ENCODE measurements at places on chromosomes 1 and 21.
A peak's percentile ranks its signal among the peaks of the same experiment; 100 is the strongest.

GRCh38 chr1:40185951-40186864 lies 25.0 kb downstream of the RLF start:
- DNase-seq = peak; percentile 75

DNA sequence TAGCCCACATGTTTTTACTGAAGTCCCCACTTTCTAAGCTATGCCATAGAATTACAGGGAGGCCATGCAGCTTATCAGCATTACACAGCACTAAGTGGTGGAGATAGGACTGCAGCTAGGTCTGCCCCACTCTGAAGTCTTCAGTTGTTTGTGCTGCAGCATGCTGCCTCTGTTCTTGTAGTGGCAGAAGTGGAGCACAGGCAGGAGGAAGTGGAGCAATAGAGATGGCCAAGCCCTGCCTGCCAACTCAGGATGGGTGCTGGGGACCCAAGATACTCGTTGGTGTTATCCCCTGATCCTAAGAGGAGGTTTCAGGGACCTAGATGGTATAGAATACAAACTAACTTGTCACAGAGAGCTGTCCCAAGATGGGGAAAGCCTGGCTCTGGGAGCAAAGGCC lies 12.9 kb downstream of the MRPL37 start:
- DNase-seq = no peak

DNA sequence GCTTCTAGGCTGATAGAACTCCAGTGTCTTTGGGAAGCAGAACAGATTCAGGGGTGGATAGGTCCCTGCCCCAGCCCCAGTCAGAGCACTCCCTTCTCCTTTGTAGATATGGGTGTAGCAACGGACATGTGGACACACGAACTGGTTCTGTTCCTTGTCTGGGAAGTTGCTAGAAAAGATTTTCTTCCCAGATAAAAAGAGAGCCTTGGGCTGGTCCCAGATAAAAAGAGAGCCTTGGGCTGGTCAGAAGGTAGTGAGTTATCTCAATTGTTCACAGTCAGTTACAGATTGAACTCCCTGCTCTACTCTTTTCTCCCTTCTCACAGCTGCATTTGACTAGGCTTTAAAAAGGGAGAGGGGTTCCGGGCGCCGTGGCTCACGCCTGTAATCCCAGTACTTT lies 7.4 kb upstream of the EFNA1 start:
- DNase-seq = no peak

GRCh38 chr21:24445517-24445916 lies 1161.8 kb downstream of the MRPL39 start:
- no peak for DNase-seq

GRCh38 chr1:219276049-219276738 lies 102.5 kb downstream of the LYPLAL1 start:
- DNase-seq = no peak

DNA sequence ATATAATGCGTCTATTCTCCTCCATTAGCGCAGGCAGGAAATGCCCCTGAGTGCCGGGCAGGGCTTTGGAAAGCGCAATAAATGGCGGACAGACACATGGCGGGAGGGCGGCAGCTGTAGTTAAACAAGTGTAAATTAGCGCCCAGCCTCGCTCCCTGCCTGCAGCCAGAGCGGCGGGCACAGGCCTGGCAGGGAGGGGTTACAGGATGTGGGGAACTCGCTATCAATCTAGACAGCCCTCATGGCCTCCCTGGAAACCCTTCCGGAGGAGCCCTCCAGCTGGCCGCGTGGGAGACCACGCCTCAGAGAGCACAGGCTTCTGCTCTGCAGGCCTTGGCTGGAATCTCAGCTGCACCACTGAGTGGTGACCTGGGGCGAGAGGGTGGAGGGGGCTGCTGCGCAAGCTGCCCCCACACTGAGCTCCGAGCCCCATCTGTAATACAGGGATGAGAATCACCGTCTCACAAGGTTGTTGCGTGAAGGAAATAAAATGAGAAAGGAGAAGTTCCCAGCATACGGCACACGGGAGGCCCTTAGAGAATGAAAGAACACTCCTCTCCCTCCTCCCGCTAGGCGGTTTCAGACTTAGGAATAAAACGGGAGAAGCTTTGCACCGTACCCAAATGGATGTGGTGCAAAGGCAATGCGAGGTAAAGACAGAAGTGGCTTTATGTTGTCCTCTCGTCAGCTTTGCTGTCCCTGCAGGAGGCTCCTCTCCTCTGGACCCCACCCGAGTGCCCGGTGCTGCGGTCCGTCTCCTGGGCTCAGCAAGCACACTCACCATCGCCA lies 167.2 kb upstream of the POU3F1 start:
- DNase-seq = no peak

DNA sequence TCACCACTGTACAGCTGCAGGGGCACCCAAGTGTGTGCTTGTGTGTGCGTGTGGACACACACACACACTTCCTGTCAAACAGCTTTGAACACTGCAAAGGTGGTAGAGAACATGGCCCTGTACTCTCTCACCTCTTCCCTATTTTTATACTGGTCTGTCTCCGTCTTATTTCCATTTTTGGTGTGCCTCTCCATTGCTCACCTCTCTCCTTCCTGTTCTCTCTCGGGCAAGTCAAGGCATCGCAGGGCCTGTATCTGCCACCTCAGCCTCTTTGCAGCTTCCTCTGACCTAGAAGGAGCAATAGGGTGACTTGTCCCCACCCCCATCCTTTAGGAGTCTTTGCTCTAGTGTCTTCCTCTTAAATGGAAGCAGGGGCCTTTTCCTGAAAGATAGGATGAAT lies 2.2 kb downstream of the SMCP start:
- DNase-seq = no peak

- no peak for DNase-seq
Observed at GRCh38 chr1:99771513-99771918, 5.1 kb upstream of the FRRS1 start.

DNA sequence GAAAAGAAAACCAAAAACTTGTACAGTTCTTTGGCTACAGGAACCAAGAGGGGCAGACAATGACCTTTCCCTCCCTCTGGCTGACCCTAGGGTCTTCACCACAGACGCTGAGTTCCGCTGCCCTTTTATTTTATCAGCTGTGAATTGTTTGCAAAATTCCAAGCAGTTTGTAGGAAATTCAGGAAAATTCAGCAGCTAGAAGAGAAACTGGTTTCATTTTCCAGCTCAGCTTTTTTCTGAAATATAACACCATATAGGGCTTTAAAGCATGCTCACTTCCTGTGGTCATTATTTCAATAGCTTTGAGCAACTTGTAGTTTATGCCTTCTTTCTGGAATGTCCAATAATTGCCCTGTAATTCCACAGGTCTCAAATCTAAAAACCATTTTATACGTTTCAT lies 5.5 kb upstream of the PIK3R3 start:
- no peak for DNase-seq

DNA sequence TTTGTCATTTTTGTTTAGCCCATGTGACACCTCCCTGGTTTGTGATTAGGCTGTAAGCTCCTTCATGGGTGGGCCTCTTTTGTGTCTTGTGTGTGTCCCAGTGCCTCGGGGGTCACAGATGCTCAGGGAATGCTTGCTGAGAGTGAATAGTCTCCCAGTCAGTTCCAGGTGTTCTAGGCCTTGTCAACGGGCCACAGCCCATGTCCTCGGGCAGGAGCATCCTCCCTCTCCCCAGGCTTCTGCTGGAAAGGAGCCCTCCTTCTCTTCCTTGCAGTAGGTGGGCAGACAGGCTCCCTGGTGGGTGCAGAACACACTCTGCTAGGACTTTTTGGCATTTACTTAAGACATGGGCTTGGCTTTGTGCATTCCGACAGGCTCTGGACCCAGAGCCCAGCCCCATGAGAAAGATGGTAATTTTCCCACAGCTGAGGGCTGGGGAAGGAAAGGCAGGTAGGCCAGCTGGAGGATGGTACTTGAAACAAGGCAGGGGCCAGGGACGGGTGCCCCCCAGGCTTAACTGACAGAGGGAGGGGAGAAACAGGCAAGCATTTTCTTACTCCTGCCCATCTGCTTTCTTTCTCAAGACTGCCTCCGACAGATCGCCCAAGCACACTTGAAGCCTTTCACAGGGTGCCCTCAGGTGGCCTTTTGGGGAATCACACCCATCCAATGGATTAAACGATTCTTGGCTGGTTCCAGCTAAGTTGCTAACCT lies 7.1 kb upstream of the CPLANE2 start:
- DNase-seq = peak; percentile 61

- no peak for DNase-seq
Observed at GRCh38 chr1:164768619-164769018, 209.6 kb downstream of the PBX1 start.

GRCh38 chr1:193333166-193333565 lies 146.8 kb upstream of the B3GALT2 start:
- no peak for DNase-seq

GRCh38 chr1:228043281-228043848 lies 36.6 kb downstream of the WNT3A start:
- no peak for DNase-seq

- DNase-seq = no peak
Observed at GRCh38 chr1:200262326-200262965, 147.4 kb downstream of the ZNF281 start.

DNA sequence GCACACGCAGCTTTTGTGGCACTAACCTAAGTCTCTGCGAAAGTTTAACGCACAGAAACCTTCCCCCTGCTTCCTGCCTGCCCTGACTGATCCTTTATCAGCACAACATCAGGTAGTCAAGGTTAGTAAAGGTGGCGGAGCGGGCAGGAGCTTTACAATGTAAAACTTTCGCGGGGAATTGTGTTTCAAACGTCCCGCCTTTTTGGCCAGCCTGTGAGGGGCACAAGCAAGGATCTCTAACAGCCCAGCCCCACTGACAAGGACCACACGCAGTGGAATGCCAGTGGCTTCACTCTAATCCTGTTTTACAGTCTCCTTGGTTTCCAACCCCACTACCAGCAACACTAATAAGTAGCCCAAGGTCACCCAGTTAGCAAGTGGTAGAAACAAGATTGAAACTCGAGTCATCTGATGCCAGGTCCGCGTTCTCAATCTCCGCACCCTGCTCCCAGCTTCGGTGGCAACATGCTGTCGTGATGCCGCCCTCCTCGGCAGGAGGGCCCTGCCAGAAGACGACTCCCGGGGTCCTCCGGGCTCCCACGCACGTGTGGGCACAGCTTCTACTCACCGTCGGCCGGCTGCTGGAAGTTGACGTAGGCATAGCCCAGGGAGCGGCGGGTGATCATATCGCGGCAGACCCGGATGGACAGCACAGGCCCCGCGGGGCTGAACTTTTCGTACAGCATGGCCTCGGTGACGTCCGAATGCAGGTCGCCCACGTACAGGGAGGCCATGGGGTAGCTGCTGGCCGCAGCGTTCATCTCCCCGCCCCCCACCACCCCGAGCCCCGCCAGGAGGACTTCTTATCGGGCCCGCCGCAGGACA lies 1.2 kb downstream of the PABPC4 start:
- peak; percentile 63 for DNase-seq

DNA sequence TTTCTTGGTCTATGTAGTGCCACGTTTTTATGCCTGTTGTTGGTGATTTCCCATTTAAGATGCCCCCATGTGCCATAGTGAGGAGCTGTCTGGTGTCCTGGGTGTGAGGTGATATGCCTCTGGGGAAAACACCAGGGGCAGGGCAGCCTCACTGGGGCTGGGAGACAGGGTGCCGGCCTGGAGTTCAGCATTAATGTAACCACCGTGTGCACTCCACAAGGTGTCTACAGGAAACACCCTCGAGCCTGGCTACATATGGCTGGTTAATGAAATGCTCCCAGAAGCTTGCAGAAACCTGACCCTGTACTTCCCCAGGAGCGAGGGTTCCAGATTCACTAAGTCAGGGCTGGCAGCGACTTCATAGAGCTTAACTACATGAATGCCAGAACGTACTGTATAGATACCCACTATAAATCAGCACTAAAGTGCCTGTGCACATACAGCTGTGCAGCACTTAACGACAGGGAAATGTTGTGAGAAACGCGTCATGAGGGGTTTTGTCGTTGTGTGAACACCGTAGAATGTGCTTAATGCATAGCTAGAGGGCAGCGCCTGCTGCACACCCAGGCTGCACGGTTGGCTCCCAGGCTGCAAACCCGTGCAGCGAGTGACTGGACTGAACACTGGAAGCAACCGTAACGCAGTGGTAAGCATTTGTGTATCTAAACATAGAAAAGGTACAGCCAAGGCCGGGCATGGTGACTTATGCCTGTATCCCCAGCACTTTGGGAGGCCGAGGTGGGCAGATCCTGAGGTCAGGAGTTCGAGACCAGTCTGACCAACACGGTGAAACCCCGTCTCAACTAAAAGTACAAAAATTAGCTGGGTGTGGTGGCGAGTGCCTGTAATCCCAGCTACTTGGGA lies 10.4 kb downstream of the TFF2 start:
- no peak for DNase-seq

DNA sequence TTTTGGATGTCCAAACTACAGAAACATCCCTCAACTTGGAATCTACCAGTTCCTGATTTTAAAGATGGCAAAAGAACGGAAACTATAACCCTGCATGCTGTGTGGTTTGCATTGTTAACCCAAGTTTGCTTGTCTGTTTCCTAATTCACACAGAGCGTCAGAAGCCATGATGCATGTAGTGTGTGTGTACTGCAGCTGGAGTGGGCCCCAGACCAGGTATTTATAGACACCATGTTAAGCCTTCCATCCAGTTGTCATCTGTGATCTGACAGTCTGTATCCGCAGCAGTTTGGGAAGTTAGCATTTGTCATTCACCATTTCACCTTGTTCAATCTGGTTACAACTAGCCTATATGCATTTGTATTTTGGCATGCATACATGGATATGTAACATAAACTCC lies 27.7 kb upstream of the PLEKHM2 start:
- no peak for DNase-seq

DNA sequence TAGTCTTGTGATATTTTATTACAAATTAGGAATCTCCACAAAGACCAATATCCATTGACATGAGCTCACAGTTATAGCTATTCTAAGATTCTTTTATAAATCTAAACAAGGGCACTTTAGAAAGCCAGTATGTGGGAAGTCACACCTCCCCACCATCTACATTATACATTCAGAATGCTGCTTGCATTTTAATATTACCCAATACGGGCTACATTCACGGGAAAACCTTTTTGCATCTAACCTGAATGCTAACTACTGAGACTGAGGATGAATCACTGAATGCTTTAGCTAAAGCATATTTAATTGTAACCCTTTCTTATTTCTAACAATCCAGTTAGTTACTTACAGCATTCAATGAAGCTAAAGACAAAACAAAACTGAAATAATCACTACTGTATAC lies 53.1 kb downstream of the PCSK9 start:
- DNase-seq = no peak

- no peak for DNase-seq
Observed at GRCh38 chr1:78141531-78142231, 95.9 kb downstream of the GIPC2 start.

DNA sequence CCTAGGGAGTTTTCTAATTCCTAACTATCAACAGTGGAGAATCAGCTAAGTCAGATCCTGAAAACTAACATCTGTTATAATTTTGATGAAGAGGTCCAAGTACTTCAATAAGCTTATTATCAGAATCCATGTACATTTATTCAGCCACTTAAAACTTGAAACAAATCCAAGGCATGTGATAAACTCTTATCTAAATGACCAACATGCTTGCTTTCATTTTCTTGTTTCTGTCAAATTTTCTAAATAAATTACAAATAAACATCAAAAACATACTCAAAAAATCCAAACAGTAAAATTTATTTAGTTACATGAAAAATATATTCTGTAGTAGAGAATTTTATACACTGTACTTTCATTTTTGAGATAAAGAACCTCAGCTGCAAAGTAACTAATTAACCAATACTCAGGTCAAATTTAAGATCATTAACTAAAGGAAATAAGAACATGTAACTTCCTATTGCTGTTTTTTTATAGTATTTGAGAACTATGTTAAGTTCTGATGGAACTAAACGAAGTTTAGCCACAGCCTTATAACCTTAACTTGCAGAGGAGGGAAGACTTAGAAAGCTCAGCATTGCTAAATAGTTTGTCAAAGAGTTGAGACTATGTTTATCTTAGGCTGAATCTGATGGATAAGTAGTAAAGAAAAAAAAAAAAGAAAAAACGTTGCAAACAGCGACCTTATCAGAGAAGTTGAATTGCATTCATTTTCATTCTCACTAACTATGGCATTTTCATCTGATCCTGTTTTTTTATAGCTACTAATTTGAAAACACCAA lies 44.9 kb downstream of the SYNJ1 start:
- no peak for DNase-seq
